ENCODE measurements at places on chromosomes 1 and 21. TPM values are rescaled to one million over a fixed set of nuclear protein-coding genes. Genes with fewer than 3 reads are reported as not detected.

DNA sequence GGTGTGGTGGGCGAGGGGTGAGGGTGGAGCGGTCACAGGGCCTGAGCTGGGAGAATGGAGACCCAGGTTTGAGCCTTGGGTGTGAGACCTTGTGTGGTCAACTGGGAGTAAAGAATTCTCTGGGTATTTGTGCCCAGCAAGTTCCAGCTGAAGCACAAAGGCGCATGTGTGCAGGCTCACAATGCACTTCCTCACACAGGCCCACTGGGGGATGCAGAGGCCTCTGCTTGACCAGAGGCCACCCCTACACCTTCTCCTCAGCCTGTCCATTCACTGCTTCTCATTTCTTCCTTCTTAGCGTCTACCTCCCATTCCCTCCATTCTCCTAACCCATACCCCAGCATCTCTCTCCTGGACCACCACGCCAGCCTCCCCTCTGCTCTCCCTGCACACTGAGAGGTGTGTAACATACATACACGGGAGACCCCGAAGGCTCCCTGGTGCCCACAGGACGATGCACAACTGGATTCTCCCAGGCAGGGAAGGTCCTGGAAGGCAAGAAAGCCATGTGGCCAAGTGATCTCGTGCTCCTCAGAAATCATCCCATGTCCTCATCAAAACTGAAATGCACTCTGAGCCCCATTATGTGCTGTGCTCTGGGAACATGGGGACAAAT is 12.3 kb upstream of the TTC39A start:
- no peak overlapping the region for H3K4me3 ChIP-seq
- H3K4me1 ChIP-seq = peaks cover 5% of the 10 kb centered on the region
- no peak overlapping the region for H3K27ac ChIP-seq
- H3K27me3 ChIP-seq = no peaks in the 10 kb centered on the region

GRCh38 chr21:38989745-38990423 is 184.2 kb downstream of the ETS2 start:
- peaks cover 25% of the 10 kb centered on the region for H3K4me1 ChIP-seq
- DNase-seq = peak; percentile 58
- H3K36me3 ChIP-seq = no peaks in the 10 kb centered on the region
- H3K27me3 ChIP-seq = no peaks in the 10 kb centered on the region
- no peak overlapping the region for H3K27ac ChIP-seq
- no peak overlapping the region for H3K4me3 ChIP-seq

DNA sequence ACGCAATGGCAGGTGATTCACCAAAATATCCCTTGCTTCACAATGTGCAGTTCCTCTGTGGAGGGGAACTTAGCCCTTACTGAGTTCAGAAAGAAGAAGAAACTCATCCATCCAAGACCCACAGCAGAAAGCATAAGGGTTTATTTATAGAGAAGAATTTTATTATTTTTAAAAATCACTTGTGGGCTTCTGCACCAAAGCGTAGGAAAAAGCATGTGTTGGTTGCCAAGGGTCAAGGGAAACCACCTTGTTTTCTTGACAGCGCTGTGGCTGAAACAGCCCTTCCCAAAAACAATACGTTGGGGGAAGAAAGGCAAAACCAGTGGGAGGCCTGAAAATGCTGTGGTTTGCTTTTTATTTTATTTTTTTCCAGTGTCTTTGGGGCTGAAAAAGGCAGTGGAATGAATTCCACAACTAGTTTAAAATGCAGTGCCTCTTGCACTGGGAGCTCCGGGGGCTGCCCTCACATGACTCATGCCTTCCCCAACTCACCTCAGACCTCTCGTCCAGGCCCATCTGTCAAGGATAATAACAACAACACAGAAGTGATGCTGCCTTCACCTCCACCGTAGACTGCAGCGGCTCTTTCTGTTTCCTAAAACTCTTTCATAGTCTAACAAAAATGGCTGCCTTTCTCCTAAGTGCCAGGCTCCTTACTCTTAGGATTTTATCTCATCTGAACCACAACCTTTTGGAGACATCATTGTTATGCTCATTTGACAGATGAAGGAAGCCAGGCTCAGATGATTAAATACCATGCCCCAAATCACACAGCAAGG is 224.2 kb upstream of the JUN start:
- H3K36me3 ChIP-seq = no peaks in the 10 kb centered on the region
- peaks cover 15% of the 10 kb centered on the region for H3K4me1 ChIP-seq
- H3K27ac ChIP-seq = peak overlapping the region; percentile 39
- H3K27me3 ChIP-seq = no peaks in the 10 kb centered on the region
- no peak overlapping the region for H3K4me3 ChIP-seq

GRCh38 chr1:50955116-50955515 is 5.0 kb downstream of the FAF1 start:
- no peak overlapping the region for H3K4me3 ChIP-seq
- H3K27me3 ChIP-seq = no peaks in the 10 kb centered on the region
- no peak overlapping the region for H3K27ac ChIP-seq
- no peak for DNase-seq
- no peaks in the 10 kb centered on the region for H3K36me3 ChIP-seq

GRCh38 chr21:17699524-17700189 is 87.0 kb upstream of the BTG3 start:
- H3K4me3 ChIP-seq = no peak overlapping the region
- DNase-seq = no peak
- no peaks in the 10 kb centered on the region for H3K27me3 ChIP-seq
- H3K36me3 ChIP-seq = no peaks in the 10 kb centered on the region
- H3K4me1 ChIP-seq = no peaks in the 10 kb centered on the region

DNA sequence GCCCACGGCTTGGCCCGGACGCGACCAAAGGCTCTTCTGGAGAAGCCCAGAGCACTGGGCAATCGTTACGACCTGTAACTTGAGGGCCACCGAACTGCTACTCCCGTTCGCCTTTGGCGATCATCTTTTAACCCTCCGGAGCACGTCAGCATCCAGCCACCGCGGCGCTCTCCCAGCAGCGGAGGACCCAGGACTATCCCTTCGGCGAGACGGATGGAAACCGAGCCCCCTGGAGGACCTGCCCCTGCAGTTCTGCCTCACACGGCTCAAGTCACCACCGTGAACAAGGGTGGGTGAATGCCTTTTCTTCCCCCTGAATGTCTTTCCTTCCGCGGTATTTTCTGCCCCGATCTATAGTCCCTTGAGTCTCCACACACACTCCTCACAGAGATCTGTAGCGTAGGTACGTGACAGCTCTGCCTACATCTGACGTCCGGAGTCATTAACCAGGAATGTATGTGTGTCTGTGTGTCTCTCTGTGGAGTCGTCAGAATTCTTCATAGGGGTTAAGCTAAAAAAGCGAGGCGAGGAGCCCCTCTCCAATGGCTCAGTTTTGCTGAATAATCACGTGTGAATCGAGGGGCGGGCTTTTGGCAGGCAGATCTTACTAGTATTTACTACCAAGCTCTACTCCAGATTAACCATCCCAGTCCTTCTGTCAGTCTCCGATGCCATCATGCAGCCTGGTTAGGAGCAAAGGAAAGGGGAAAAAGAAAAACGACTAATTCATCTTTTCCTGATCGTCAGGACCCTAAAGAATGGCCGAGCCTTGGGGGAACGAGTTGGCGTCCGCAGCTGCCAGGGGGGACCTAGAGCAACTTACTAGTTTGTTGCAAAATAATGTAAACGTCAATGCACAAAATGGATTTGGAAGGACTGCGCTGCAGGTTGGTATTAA is at the start of gene CDKN2C:
CDKN2C (plus strand) TSS at position 635 of the 898 bp plus-strand sequence; CDS start at position 759, 124 bp downstream.
- peaks cover 4% of the 10 kb centered on the region for H3K4me1 ChIP-seq
- peak; percentile 85 for DNase-seq
- H3K36me3 ChIP-seq = no peaks in the 10 kb centered on the region
- no peaks in the 10 kb centered on the region for H3K27me3 ChIP-seq

GRCh38 chr1:238485057-238485911 is 594.6 kb upstream of the ZP4 start:
- peak overlapping the region; percentile 42 for H3K4me3 ChIP-seq
- DNase-seq = no peak
- H3K27ac ChIP-seq = peak overlapping the region; percentile 31
- no peaks in the 10 kb centered on the region for H3K27me3 ChIP-seq

DNA sequence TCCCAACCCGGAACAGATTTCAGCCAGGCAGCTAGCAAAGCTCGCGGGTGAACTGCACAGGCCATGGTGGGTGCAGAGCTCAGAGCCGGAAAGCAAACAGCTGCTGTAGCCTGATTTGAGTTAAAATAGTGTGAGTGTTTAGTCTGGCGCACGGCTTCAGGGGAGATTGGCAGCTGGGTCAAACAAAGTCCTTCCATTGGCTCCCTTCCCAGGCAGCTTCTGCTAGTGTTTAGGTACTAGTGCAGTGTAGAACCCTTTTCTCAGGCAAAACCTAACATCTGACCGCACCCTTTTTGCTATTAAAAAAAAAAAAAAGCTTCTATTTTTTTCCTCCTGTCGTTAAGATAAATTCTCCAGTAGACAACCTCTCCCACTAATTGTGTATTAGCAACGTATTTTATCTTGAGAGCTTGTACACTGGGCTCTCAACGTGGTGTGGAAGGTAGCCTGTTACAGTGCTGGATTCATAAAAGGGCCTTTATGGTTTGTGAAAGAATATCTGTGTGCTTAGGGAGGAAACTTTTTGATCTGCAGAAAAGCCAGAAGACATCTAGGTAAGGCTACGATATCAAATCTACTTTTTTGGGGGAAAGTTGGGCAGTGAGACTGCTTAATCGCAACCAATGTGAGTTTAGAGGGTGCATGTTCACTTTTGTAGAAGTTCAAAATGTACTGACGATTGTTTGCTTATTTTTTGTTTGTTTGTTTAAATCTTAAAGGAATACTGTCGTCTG is 689.6 kb downstream of the USP25 start:
- H3K27ac ChIP-seq = peak overlapping the region; percentile 26
- H3K4me3 ChIP-seq = peak overlapping the region; percentile 43
- peak; percentile 84 for DNase-seq
- H3K4me1 ChIP-seq = peaks cover 4% of the 10 kb centered on the region

- no peaks in the 10 kb centered on the region for H3K27me3 ChIP-seq
- peak overlapping the region; percentile 61 for H3K4me3 ChIP-seq
- no peak overlapping the region for H3K27ac ChIP-seq
- H3K36me3 ChIP-seq = no peaks in the 10 kb centered on the region
These were observed 2.5 kb downstream of the EPHA2 start for GRCh38 chr1:16153096-16153998.

GRCh38 chr1:31714442-31715086 is 10.7 kb upstream of the COL16A1 start:
- peaks cover 17% of the 10 kb centered on the region for H3K4me1 ChIP-seq
- H3K4me3 ChIP-seq = peak overlapping the region; percentile 33
- DNase-seq = peak; percentile 97
- no peaks in the 10 kb centered on the region for H3K27me3 ChIP-seq
- peak overlapping the region; percentile 97 for H3K27ac ChIP-seq

- no peak overlapping the region for H3K4me3 ChIP-seq
- no peak overlapping the region for H3K27ac ChIP-seq
- H3K4me1 ChIP-seq = no peaks in the 10 kb centered on the region
- H3K27me3 ChIP-seq = no peaks in the 10 kb centered on the region
- H3K36me3 ChIP-seq = no peaks in the 10 kb centered on the region
These were observed 53.0 kb downstream of the ZC3H11B start for GRCh38 chr1:219559899-219560298.

- H3K27ac ChIP-seq = no peak overlapping the region
- no peaks in the 10 kb centered on the region for H3K27me3 ChIP-seq
- no peak for DNase-seq
These were observed 136.6 kb upstream of the VANGL1 start for GRCh38 chr1:115505148-115505571.

DNA sequence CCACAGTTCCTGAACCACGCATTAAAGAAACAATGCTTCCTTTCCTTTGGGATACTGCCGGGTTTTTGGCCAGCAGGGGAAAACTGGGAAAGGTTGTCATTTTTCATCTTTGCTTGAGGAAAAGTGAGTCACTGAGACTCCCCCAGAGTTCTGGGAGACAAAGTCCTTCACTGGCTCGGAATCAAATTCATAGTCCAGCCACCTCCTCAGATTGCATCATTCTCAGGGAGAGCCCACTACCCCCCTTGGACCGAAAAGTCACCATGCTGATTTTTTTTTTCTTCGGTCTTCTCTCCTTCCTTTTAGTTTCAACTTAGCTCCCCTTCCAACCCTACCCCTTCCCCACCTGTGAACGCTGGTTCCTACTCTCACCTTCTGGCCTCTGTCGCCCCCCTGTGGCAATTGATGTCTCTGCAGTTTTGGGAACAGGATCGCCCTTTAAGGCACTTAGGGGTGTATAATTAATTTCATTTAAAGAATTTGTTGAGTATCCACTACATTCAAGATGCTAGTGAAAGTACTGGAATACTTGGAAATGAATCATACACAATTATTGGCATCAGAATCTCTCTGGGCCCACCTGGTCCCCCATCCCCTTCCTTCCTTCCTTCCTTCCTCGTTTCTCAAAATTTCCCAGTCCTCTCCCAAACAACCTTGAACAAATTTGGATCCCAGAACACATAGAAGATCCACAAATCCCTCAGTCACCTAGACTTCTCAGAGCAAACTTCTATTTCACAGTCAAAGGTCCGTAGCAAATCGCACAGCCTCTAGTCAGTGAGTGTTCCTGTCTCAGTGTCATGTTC is 6.9 kb downstream of the ACKR1 start:
- no peaks in the 10 kb centered on the region for H3K4me1 ChIP-seq
- H3K27ac ChIP-seq = no peak overlapping the region
- DNase-seq = no peak
- no peaks in the 10 kb centered on the region for H3K36me3 ChIP-seq
- H3K27me3 ChIP-seq = no peaks in the 10 kb centered on the region

- no peak overlapping the region for H3K4me3 ChIP-seq
- H3K4me1 ChIP-seq = no peaks in the 10 kb centered on the region
- no peak for DNase-seq
- H3K27me3 ChIP-seq = no peaks in the 10 kb centered on the region
These were observed 45.2 kb downstream of the SLC37A1 start for GRCh38 chr21:42558846-42559245.

DNA sequence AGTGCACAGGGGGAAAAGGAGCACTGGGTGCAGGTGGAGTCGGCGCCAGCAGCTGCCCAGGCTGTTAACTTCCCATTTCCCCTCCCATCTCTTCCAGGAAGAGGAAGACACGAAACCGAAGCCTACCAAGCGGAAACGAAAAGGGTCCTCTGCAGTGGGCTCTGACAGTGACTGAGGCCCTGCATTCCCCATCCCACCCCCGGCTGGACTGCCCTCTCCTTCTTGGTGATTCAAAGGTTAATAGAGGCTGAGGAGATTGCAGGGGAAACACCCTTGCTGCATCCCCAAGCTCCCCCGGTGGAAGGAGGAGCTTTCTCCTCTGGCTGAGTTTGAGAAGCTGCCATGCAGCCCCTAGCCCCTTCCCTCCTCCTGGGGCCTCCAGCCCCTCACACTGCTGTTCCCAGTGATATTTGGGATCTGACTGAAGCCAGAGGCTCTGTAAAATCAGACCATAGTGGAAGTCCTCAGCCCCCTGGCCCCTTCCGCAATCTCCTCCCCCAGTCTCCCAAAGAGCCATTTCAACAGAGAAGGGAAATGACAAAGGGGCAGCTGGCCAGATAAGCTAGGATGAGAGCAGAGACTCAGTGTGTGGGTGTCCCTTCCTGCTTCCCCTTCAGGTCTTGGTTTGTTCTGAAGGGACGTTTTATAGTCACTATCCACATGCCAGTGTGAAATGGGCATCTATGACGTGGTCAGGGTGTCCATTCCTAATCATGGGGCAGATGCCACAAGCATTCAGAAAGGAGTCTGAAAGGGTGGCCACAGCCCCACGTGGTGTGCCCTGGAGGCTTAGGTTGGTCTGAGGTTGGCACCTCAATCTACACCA is 1.9 kb upstream of the SLC27A3 start:
- peaks cover 6% of the 10 kb centered on the region for H3K4me1 ChIP-seq
- H3K4me3 ChIP-seq = no peak overlapping the region
- DNase-seq = no peak
- no peaks in the 10 kb centered on the region for H3K27me3 ChIP-seq

GRCh38 chr1:210440081-210440480 is 111.4 kb downstream of the HHAT start:
- no peak for DNase-seq
- no peak overlapping the region for H3K27ac ChIP-seq
- H3K4me3 ChIP-seq = no peak overlapping the region
- H3K4me1 ChIP-seq = no peaks in the 10 kb centered on the region

Gene TMPRSS15
- polyA plus RNA-seq = not detected

Gene TSPEAR
- polyA plus RNA-seq = 0.13 TPM

Gene RXRG
- polyA plus RNA-seq = 6.6 TPM

Gene FCRL1
- polyA plus RNA-seq = not detected

Gene SPATA17
- 0.16 TPM for polyA plus RNA-seq
